ENCODE measurements at places on chromosomes 2 and 18.

DNA sequence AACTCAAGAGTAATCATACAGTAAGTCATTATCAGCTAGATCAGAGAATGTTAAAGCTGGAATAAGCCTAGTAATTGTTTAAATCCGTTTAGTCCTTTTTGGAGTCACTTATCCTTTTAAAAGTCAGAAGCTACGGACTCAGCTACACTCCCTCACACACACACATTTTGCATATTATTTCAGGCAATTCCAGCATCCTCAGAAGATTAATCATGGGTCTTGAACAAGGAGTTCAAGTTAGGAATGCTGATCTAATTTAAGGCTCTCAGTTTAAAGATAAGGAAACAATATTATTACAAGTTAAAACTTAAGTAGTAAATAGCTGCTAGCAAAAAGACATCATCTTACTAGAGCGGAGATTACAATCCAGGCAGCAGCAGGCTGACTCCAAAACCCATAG is 74.3 kb downstream of the GTF3C3 start:
- DNase-seq = no peak

DNA sequence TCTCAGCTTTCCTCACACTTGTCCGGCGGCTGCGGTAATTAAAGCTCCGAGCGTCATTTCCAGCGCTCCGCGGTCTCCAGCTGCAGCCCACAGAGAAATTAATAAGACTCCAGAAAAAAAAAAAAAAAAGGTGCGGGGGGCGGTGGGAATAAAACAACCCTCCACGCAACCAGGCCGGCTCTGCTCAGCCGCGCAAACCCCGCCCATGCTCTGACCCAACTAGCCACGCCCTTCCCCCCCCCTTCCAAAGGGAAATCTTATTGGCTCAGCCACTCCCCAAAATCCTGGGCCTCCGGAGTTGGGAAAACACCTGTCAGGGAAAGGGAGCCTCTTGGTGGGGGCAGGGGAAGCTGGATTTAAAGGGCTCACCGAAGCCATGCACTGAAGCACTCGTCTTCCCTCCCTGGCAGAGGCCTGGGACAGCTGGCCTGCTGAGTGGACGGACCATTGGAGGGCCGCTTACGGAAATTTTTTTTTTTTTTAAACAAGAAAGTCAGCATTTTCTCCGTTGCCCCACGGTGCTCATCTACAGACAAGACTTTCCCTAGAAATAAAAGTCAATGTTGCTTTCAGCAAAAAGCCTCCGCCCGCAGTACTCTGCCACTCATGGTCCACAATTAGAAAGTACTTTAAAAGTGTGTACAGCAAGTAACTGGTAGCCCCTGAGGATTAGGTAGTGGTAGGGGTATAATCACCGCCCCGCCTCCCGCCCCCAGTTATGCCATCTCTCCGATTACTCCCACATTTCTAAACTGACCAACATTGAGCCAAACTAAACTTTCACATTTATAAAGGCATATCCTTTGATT is 674 bp upstream of the ERBB4 start:
- no peak for DNase-seq

DNA sequence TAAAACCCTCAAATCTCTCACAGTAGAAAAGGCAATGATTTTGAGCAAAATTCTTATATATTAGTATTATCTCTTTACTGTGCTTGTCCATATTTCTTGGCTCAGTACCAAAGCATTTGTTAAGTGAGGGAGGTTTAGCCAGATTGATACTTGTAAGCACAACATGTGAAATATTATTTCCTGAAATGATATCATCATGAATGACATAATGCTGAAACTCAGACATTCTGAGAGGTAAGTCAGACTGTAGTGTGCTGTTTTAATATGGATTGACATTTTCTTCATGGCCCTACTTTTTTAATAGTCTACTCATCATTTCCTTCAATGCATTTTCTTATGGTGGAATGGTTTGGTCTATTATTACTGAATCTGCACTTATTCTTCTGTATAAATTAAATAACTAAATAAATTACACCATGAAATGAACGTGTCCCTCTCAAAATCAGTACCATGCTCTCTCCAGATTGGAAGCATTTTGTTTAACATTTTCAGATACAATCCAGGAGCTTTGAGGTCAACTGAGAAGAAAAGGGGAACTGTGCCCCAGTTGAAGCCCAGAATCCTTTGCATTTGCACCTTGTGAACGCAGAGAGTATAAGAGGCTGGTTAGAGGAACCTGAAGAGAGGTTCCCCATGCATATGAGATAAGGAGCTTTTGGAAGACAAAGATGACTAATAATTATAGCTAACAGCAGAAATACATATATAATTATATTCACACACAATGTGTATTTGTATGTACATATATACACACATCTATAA is 50.1 kb upstream of the CRACDL start:
- DNase-seq = peak; percentile 2

DNA sequence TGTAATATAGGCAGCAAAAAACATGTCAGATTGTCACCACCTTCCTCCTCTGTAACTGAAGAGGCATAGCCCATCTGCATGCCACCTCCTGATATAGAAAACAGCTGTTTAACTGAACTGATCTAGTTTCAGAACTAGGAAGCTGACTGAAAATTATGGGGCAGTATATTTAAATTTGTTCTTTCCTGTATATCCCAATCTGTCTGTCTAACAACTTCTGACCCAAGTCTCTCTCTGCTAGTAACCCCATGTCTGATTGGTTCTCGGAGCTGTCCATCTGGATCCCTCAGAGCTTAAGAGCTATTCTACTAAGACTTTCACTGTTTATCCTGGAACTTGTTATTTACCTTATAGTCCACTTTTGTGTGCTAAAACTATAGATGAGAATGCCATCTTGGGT is 68.2 kb upstream of the SLC35G4 start:
- no peak for DNase-seq

- no peak for DNase-seq
Measured at GRCh38 chr18:75341267-75341666, 86.2 kb downstream of the SMIM21 start.

DNA sequence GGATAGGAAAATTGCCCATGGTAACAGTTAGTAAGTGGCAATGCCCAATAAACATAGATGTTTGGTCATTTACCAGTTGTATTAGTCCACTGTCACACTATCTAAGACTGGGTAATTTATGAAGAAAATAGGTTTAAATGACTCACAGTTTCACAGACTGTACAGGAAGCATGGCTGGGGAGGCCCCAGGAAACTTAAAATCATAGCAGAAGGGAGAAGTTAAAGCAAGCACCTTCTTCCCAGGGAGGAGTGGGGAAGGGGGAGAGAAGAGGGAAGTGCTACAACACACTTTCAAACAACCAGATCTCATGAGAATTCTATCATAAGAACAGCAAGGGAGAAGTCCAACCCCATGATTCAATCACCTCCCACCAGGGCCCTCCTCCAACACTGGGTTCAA is 23.4 kb downstream of the NR4A2 start:
- no peak for DNase-seq

GRCh38 chr2:62263076-62263715 is 67.3 kb downstream of the B3GNT2 start:
- no peak for DNase-seq

- DNase-seq = no peak
Measured at GRCh38 chr2:96389736-96390135, 54.2 kb downstream of the NCAPH start.

DNA sequence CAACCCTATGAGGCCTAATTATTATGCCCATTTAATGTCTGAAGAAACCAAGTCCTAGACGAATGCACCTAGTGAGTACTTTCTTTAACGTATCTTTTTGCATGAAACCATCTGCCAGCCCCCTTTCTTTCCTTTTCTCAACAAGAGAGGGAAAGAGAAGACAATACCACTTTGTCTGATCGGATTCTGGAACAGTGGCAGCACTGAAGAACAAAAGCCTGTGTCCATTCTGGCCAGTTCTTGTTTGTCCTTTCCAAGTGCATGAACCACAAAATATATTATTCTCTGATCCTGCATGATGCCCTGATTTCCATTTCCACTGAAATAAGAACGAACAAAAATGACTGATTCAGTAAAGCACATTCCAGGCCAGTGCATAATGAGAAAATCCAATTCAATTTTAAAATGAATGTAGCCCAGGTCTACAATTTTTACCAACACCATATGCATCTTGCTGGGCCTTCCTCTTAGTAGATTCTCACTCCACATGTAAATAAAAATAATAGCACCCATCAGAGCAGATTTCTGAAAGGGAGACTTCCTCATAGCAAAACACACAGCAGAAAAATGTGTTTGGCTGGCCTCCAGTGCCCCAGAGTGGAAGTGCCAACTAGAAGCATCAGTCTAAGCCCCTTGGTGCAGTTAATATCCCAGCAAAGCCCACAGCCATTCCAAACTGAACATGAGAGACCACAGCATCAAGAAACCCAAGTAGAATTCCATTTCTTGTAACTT is 422.6 kb upstream of the ID2 start:
- DNase-seq = no peak

DNA sequence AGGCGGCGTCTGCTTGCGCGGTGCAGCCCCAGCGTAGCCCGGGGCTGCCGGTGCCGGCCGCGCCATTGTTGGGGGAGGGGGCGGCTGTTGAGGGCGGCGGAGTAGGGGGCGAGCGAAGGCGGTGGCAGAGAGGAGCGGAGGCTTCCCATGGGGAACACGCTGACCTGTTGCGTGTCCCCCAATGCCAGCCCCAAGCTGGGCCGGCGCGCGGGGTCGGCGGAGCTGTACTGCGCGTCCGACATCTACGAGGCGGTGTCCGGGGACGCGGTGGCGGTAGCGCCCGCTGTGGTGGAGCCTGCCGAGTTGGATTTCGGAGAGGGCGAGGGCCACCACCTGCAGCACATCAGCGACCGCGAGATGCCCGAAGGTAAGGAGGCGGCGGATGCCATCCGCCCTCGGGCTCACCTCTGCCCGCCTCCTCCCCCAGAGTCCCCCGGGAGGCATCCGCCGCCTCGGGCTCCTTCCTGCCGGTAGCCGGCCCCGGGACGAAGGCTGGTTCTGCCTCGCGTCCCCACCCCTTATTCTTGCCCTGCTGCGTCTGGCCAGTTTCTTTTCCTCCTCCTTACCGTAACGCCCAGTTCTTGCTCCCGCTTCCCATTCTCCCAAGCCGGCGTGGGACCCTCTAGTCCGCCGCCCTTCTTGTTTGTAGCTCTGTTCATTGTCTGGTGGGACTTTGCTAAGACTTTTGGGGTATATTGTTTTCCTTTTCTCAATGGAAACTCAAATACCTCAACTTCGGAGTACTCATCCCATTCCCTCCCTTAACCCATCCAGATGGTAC is 500 bp downstream of the CCNYL1 start:
- no peak for DNase-seq

DNA sequence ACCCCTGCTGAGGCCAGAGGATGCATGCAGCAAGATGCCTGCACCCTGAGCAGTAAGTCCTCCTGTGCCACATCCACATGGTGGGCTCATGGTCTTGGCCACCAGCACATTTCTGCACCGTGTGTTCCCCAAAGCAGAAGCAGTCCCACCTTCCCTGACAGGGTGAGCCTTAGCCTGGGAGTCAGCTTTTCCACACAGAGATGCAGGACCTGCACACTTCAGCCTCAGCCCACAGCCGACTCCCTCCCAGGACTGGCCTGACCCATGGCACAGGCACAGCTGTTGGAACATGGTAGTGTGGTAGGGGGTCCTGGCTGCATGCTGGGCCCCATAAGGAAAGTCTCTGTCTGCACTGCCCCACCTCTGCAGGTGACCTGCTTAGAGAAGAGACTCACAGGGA is 5.0 kb downstream of the SNED1 start:
- no peak for DNase-seq

DNA sequence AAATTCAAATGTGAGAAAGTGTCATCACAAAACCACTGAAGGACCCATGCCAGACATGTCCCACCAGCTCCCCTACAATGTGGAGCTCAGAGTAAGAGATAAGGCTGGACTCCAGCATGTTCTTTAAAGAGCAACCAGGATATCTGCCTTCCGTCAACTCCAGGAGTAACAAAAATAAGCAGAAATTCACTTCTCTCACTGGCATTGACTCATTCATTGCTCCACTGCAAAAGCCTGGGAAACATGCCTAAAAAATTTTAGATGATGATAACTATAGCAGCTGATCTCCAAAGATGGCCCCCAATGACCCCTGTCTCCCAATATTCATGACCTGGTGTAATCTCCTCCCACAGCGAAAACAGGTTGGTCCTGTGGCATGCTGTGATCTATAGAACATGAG is 314.5 kb downstream of the NCKAP5 start:
- DNase-seq = no peak

- DNase-seq = peak; percentile 89
Measured at GRCh38 chr2:201130524-201131186, 14.7 kb downstream of the CFLAR start.

Measured in RCC 7860 (cell line).